ENCODE measurements at places on chromosomes 1 and 21.

DNA sequence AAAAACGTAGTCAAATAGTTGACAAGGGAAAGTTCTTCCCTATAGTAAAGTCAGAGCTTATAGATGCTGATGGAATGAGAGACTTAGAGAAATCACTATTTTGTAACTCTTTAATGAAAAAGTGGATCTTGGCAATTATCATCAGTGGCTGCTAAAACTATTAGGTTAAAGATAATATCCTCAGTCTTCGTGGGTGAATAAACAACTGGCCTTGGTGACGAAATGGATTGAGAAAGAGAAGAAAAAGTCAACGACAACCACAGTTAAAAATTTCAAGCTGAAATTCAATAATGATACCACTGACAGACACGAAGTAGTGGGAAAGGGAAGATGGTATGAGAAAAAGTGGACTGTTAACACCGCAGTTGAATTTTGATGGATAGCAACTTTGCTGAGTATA is 90.0 kb upstream of the GNG4 start:
- DNase-seq = no peak

- no peak for DNase-seq
These were observed 45.9 kb downstream of the MAB21L3 start for GRCh38 chr1:116157096-116157495.

DNA sequence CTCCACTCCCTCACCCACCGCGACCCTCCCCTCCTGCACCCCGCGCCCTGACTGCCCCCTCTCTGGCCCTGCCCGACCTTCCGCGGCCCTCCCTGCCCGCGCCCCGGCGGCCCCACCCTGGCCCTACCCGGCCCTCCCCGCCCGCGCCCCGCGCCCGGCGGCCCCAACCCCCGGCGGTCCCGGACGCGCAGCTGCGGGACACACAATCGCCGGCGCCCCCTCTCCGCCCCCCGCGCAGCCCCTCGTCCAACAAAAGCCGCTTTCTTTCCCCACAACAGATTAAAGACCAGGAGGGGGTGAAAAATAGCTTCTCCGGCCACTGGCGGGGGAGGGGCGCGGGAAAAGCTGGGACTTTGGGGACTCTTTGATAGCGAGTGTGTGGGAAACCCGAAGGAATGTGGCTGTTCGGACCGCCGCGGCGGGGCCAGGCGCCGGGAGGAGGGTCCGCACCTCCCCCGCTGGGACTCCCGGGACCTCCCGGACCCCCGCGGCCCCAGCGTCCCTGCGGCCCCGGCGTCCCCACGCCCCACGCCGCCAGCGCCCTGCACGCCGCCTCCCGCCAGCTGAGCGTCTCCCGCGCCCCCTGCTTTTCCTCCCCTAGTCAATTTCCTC is 8.8 kb upstream of the ID3 start:
- no peak for DNase-seq

DNA sequence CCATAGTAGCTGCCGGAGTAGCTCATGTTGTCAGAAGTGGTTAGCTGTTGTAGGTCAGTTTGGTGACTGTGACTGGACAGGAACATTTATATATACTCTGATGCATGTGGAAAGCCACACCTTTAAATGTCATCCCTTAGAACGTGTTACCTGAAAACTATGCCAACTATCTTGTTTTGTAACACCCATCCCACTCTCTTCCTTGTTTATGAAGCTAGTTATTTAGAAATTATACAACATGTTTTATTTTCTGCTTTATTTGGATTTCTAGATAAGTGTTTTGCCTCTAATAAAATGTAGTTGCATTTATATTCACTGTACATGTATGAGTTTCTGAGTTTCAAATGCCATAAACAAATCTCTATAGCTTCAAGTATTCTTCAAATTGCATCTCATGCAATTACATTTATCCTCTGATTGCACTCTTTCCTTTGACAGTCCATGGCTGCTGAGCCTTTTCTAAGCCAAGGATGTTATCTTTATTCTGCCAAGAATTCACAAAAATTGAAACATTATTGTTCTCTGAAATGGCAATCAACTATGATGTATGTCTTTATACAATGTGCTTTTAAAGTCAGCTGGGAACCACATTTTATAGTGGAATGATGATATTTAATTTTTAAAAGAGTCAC is at the start of gene KRTAP19-7:
Gene KRTAP19-7, minus strand, starts transcription at position 51 of the 632 bp plus-strand sequence. Its CDS starts 25 bp downstream, at position 26.
- DNase-seq = no peak

DNA sequence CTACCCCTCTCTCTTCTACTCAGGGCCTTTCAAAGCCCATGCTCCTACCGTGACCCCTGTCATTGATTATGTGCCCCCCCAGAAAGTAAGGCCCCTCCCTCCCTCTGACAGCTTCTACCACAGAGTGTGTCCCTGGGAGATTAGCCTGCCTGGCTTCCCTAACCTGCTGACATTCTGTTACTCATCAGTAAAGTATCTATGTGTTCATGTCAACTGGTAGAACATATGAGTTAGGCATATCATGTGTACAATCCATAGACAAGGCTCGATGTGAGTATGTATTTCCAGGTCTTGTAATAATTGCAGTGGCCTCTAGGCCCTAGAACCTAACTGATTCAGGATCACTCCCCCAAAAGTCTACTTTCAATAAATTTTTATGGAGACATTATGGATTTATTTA is 120.0 kb downstream of the GIPC2 start:
- no peak for DNase-seq

GRCh38 chr1:66312271-66312990 is 221.5 kb upstream of the SGIP1 start:
- no peak for DNase-seq

DNA sequence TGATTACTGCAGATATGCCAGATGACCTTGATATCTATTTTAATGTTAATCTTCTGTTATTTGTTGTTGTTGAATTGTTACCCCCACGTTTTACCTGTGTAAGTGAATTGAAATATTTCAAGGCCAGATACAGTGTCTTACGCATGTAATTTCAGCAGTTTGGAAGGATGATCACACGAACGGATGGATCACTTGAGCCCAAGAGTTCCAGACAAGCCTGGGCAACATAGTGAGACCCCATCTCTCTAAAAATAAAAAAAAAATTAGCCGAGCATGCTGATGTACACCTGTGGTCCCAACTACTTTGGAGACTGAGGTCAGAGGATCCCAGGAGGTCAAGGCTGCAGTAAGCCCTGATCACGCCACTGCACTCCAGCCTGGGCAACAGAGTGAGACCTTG is 32.2 kb downstream of the SDCCAG8 start:
- DNase-seq = no peak

DNA sequence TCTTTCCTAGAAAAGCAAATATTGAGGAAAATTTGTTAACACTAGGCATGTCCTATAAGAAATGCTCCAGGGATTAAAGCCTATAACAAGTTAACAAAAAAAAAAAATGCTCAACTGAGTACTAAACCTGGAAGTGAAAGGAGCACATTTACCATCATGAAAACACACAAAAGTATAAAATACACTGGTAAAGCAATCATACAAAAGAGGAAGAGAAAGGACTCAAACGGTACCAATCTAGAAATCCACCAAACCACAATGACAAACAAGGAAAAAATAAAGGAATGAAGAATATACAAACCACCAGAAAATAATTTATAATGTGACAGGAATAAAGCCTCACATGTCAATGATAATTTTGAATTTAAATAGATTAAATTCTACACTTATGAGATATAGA is 21.2 kb downstream of the CD1E start:
- no peak for DNase-seq

GRCh38 chr1:182206626-182207239 is 145.2 kb upstream of the ZNF648 start:
- DNase-seq = no peak

- DNase-seq = no peak
These were observed 150.2 kb downstream of the CAMTA1 start for GRCh38 chr1:6935361-6935883.

DNA sequence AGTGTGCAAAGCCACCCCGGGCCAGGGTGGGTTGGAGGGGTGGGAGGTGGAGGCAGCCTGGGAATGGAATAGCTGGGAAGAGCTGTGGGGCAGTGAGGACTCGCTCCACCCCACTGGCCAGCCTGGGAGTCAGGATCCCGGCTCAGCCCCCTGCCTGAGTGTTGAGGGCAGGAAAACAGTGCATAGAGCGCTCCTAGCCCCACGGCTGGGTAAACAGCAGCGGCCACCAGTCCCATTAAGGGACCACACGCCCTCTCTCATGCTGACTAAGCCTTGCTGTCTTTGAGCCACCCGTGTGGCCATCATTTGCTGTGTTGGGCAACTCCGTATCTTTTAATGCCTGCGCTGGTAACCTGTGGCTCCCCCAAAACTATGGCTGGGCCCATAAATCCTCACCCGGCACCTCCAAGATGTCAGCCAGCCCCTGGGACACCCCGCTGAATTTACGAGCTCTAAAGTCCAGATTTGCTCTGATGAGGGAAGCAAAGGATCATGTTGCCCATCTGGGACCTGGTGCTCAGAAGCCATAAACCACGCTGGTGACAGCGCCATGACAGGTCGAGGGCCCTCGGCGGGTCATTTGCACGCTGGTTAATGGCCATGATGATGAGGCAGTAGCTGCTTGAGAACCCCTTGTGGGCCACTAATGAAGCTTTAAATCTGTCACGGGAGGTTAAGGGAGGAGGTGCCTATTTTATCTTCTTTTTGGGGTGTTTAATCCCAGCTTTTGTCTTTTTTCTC is 34.9 kb downstream of the SYF2 start:
- no peak for DNase-seq

- DNase-seq = no peak
These were observed 11.7 kb downstream of the COL18A1 start for GRCh38 chr21:45416620-45417019.

GRCh38 chr1:30381671-30382365 is 341.6 kb downstream of the MATN1 start:
- no peak for DNase-seq

DNA sequence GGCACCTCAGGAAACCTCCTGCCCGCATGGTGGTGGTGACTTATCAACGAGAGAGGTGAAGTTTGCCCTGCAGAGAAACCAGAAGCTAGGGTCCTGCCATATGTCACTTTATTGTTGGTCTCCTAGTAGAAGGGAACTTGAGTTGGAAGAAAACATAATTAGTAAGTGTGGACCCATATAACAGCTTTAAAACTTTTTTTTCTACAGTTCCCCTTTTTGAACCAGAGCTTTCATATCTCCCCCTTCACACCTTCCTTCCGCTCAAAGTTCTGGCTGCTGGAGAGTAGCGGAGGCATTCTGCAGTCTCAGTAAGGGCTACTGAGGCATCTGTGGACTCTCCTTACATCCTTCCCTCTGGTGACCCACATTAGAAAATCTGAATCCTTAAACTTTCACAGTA is 48.9 kb downstream of the PHC2 start:
- DNase-seq = no peak

- no peak for DNase-seq
These were observed 1.1 kb downstream of the S100A11 start for GRCh38 chr1:152035539-152036266.

- DNase-seq = no peak
These were observed 1.5 kb upstream of the CD48 start for GRCh38 chr1:160713161-160713560.

DNA sequence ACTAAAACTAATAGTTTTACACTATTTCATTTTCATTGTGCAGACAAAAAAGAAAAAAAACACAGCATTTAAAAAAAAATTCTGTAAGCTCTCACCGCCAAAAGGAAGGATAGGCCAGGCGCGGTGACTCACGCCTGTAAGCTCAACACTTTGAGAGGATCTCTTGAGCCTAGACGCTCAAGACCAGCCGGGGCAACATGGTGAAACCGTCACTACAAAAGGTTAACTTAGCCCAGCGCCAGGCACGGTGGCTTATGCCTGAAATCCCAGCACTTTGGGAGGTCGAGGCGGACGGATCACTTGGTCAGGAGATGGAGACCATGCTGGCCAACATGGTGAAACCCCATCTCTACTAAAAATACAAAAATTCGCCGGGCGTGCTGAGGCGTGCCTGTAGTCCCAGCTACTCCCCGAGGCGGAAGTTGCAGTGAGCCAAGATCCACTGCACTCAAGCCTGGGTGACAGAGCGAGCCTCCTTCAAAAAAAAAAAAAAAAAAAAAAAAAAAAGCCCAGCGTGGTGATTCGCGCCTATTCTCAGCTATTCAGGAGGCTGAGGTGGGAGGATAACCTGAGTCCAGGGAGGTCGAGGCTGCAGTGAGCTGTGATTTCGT is 14.3 kb upstream of the SPEN start:
- DNase-seq = no peak

DNA sequence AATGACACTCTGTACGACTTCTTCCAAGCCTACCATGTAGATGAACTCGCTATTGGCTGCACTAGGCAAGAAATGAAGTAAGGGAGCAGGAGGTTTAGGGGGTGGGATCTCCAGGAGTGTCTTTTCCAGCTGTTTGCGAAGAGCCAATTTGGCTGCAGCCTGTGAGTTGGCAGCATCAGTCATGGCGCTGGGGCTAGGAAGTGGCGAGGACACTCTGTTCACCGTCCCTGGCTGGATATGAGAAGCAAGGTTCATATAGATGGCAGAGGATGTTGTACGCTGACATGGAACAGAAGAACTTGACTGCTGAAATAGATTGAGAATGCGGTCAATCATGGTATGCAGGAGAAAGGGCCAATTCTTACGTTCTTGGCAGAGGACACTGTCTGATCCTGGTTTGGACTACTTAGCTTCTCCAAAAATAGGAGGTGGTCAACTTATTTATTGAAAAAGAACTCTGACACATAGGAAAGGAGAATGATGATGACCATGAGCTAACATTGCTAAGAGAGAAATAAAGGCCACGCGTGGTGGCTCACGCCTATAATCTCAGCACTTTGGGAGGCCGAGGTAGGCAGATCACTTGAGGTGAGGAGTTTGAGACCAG is 41.2 kb downstream of the SLC27A3 start:
- no peak for DNase-seq

- DNase-seq = no peak
These were observed 25.3 kb downstream of the SLC30A7 start for GRCh38 chr1:100921110-100921706.

GRCh38 chr1:193031431-193031830 is 27.7 kb downstream of the UCHL5 start:
- no peak for DNase-seq

- DNase-seq = no peak
These were observed 26.0 kb downstream of the ARID1A start for GRCh38 chr1:26721669-26722355.

- DNase-seq = no peak
These were observed 6.5 kb downstream of the C1orf35 start for GRCh38 chr1:228096416-228097332.

DNA sequence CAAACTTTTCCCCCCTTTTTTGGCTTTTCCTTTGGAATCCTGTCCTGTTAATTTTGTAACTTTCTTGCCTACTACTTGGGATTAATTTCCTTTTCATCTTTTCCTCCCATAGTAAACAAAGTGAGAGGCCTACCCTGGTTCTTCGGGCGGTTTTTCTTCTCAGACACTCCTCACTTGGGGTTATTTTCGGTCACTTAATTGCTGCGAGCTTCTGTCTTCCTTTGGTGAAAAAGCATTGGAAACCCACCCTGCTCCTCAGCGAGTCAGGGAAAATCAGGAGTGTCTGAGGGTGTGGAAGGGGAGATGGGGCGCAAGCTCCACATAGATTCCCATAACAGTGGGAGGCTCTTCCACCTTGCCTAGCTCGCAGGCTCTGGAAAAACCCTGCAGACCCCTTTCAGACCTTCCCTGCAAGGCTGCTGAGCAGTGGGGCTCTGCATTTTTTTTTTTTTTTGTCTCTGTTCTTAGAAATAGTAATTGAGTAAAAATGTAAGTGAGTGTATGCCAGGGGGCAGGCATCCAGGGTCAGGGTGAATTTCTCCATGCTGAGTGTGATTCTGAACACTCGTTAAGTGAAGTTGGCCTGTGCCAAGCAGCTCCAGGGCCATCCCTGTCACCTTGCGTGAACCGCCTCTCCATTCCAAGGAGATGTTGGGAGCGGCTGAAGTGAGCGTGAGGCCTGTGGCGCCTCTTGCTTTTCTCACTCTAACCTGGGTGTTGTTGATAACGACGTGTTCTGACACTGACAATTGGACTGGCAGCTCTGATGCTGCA is 20.3 kb downstream of the TGFB2 start:
- no peak for DNase-seq

All from stimulated activated CD4-positive, alpha-beta T cell treated with anti-CD3 and anti-CD28 coated beads, Interleukin-1b, Interleukin-23, amount 100 ng/mL, for 1 hour (primary cell).